ENCODE measurements at places on chromosomes 2 and 18.

DNA sequence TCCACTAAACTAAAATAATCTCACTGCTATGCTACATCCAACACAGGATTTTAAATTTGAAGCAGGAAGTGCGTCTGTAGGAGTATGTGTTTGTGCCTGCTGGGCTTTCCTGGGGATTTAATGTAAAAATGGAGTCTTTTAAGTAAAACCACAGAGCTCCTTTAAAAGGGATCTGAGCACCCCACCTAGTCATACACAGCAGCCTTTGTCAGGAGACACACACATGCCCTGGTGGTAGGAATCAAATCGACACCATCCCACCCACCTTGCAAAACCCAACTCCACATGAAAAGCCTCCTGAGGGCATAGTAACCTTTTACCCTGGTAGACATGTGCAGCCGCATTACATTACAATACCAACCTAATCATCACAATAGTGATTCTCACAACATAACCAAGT is 29.1 kb downstream of the UXS1 start:
- DNase-seq, result no peak

DNA sequence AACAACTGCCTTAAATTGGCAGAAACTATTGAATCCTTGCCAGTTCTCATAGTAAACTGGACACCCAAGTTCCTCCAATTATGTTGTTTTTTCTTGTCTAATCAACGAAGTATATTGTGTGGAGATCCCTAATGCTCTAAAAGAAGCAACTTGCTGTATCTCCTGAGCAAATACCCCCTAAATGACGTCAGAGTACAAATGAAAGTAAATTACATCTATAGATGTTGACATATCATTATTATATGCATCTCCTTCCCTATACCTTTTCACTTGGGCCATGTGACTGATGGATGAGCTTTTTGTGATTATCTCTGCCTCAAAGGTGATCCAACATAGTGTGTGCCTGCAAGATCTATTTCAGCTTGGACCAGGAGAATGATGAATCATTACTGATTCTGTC is 159.4 kb downstream of the CCDC148 start:
- DNase-seq, result no peak

DNA sequence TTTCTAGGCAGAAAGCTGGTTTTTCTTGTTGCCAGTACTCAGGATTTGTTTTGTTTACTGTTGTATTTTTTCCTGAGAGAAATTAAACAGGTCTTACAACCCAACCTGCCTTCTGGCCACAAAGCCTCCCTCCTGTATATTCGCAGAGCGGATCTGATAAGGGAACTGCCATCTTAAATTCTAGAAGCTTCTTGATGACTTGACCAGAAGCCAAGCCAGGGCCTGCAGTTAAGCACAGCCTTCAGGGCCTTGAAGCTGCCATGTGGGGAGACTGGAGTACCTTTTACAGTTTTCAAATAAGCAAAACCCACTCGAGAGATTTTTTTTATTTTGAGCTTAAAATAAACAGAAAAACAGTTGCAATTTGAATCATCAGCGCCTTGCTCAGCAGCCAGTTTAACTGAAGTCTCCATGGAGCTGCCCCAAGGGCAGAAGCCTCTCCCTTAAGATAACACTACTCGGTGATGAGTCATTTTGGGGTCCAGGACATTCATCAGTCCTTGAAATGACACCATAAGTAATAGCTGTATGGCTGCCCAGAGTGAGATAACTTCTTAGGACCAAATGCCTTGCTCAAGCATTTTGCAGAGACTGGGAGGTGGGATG is 51.5 kb upstream of the PHLPP1 start:
- DNase-seq, result no peak

- DNase-seq, result peak; percentile 28
Observed at GRCh38 chr18:79934311-79935097, 16.9 kb downstream of the SLC66A2 start.

DNA sequence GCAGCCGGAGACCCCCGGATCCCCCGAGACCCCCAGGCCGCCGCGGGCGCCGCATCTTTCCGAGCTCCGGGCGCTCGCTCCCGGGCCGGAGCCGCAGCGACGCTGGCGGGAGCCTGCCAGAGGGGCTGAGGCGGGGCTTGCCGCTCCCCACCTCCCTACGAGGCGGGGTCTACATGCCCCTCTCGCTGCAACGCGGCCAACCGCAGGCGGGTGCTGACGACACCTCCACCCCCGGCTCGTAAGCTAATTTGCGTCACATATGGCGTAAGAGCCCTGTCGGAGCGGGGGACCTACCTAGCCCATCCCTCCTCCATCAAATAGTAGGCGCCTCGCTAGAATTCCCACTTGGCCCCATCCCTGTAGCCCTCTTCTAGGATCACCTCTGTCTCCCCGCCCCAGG is at the start of gene PTPRN:
PTPRN (minus strand) TSS at position 124 of the 400 bp plus-strand sequence; CDS start at position 55, 69 bp downstream.
- DNase-seq, result no peak

- DNase-seq, result no peak
Observed at GRCh38 chr2:101036562-101036961, 34.5 kb downstream of the RPL31 start.

DNA sequence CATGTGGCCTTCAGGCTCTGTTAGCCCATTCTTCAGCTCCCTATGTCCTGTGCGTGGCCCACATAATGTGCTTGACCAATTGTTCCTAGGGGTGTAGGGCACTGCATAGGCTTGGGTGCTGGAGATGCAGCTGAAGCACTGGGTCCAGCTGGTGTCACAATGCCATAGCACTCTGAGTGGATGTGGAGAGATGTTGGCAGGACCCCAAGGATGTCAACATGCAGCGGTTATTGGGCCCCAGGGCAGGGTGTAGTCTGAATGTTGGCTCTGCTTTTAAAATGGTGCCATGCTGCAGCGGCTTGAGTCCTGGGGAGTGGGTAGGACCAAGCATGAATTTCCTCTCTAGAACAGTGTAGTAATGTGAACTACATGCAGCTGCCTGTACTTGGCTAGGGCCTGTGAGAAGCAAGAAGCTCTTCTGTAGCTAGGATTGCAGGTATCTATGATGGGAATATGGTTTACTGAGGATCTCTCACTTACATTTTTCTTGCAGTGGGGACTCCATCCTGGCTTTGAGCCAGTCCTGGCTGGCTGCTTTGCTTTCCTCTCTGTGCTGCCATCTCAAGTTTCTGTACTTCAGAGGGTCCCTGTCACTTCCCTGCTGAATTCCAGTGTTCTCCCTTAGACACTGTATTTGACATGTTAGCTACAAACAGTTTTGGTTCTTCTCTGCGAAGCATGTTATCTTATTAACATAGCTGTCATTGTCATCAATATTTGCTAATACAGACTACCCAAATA is 148.4 kb downstream of the CSRNP3 start:
- no peak for DNase-seq

DNA sequence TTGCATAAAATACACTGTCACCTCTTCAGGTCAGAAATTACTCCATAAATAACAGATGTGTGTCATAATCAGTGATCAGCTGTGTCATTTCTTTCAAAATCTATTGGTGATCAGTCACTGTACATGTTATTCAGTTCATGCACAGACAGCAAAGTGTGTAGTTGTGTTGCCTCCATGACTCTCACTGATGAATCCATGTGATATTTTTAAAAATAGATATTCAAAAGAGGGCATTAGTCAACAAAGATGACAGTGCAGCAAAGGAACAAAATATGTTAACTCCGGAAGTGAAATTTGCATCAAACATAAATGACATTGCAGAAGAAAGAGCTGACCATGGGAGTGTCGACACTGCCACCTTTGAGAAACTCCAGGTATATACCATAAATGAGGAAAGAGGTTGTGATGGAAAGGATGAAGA is 17.1 kb upstream of the MCM6 start:
- DNase-seq, result no peak

DNA sequence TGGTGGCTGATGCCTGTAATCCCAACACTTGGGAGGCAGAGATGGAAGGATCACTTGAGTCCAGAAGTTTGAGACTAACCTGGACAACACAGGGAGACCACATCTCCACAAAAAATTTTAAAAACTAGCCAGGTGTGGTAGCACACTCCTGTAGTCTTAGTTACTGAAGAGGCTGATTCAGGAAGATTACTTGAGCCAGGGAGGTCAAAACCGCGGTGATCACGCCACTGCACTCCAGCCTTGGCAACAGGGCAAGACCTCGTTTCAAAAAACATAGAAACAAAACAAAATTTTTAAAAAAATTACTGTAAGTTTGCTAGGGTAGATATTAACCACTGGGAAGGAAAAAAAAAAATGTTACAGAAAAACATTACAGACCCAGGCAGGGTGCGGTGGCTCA is 5.8 kb downstream of the ATL2 start:
- DNase-seq, result no peak

DNA sequence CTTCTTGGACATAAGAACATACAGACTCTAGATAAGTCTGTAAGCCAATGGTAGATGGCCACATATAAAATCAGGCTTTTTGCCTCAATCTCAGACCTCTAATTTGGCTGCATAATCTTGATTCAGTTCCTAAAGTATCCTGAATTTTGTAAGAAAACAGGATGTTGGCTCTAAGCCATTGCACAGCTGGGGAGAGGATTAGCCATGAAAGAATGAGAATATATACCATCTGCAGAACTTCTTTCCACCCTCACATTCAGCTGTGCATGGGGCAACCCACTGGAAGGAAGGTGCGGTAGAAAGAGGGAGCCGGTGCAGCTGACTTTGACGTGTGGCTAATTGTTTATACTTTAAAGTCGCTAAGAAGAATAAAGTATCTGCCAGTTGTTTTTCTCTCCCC is 1061.6 kb upstream of the FAM98A start:
- no peak for DNase-seq

- peak; percentile 52 for DNase-seq
Observed at GRCh38 chr2:62478093-62478580, 27.9 kb downstream of the TMEM17 start.

- DNase-seq, result no peak
Observed at GRCh38 chr18:21168880-21169279, 57.3 kb upstream of the ROCK1 start.

- DNase-seq, result no peak
Observed at GRCh38 chr2:221562226-221562625, 9.9 kb downstream of the EPHA4 start.

DNA sequence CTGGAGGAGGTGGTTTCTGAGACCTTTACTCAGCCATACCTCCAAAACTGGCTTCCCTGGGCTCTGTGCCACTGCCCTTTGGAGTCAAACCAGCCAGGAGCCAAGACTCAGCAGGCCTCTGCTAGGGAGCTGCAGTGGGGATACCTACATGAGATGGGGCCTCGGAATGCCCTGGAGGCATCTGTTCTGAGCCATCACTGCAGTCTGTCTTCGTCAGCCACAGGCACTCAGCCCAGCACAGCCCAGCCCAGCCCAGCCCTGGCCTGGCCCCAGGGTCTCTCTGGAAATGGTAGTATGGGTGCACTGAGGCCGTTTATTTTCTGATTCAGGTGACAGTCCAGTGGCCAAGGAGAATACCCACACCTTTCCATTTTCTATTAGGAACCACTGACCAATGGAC is 209.8 kb downstream of the CELF4 start:
- DNase-seq, result no peak

- no peak for DNase-seq
Observed at GRCh38 chr2:82731824-82732223, 1727.3 kb downstream of the SUCLG1 start.

DNA sequence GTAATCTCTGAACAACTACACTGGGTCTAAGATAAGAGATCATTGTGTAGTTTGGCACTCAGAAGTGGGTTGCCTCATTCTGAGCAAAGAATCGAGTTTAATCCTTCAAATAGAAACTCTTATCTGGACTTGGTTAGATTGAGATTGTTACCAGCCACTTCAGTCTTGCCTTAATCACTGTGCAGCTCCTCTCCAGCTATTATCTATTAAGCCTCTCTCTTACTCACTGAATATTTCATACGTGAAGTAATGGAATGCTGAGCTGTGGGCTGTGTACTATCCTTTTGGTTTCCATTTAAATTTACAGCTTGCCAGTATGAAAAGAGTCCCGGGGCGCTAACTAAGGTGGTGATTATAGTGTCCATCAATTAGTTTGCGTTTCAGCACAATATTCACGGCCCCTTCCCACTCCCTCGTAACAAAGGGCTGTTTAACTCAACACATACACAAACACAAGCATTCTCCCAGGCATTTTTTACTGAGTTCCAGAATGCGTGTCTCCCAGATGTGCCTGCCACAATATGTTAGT is 65.7 kb upstream of the NCKAP5 start:
- no peak for DNase-seq

DNA sequence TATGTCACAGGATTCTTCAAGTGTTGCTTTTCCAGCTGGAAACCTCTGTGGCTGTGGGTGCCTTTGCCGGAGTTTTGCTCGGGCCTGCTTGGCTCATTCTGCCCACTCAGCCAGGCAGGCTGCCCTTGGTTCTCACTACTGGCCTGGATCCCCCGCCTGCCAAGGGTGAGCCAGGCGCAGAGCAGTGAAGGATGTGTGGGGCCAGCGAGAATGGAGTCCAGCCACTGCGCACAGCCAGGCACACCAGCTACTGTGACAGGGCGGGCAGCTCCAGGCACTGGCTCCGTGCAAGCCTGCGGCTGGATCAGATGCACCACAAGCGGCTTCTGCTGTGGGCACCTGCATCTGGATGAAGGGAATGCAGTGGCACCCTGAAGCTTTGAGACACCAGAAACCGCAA is 257.1 kb downstream of the RPRM start:
- DNase-seq, result no peak

GRCh38 chr2:197888321-197888720 is 83.9 kb downstream of the PLCL1 start:
- DNase-seq, result no peak

GRCh38 chr2:1268034-1268433 is 145.2 kb upstream of the TPO start:
- DNase-seq, result no peak

GRCh38 chr2:238955648-238956531 is 108.0 kb downstream of the TWIST2 start:
- peak; percentile 28 for DNase-seq

- no peak for DNase-seq
Observed at GRCh38 chr2:23566241-23567142, 181.5 kb downstream of the KLHL29 start.

DNA sequence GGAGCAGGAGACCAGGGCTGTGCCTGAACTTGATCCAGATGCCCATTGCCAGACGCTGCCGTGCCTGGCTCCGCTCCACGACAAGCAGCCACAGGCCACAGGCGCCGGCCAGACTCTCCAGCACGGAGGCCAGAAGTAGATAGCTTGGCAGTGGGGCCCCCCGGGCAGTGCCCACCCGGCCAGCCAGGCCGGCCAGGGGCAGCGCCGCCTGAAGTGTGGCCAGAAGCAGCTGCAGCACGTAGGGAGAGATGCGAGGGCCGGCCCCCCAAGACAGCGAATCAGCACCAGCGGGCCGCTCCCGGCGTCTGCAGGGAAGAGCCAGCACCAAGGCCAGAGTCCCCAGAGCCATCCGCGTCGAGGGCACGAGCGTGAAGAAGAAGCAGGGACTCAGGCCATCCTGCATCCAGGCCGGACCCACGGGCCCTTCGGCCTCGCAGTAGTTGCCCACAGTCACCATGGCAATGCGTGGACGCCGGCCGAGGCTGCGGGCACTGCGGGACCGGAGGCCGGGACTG is 484 bp downstream of the ABCB6 start:
- DNase-seq, result peak; percentile 74

GRCh38 chr2:2866459-2866858 is 511.2 kb downstream of the EIPR1 start:
- DNase-seq, result no peak

DNA sequence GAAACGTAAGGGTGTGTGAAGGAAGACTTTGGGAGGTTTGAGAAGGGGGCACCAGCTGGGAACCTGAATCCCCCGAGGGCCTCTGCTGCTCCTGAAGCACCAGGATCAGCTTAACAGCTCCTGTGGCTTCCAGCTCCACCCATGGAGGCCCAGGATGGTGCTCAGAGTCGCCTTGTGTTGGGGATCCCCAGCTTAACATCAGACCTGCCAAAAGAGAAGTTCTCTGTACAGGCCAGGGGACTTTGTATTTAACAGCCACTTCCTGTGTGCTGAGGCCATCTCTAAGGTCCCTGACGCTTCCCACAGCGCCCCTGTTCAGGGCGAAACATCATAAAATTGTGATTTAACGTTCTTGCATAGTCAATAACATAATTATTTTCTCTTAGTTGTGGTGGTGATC is 77.5 kb downstream of the NCK2 start:
- DNase-seq, result no peak
